ENCODE measurements at places on chromosomes 4 and X.

- peak; percentile 48 for DNase-seq
These were observed 164.9 kb downstream of the DHX15 start for GRCh38 chr4:24419181-24420034.

GRCh38 chrX:30296408-30297254 is 12.6 kb downstream of the NR0B1 start:
- no peak for DNase-seq

DNA sequence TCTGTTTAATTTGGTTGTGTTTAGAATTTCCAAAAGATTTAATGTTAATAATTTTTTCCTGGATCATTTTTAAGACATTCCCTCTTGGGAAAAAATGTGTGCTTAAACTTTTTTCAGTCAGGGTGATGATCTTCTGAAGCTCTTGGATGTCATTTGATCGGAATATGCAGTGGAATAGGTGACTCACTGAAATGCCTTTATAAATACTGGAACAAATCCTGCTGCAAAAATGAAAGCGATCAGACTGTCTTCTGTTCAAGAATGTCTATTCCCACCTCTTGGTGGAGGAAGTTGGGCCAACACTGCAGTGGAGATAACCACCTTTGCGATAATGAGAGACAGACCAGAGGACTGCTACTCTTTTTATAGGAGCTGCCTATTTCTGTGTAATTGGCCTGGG is 46.7 kb downstream of the LARP1B start:
- DNase-seq = no peak

GRCh38 chr4:110877778-110878370 is 255.0 kb upstream of the PITX2 start:
- DNase-seq = no peak

DNA sequence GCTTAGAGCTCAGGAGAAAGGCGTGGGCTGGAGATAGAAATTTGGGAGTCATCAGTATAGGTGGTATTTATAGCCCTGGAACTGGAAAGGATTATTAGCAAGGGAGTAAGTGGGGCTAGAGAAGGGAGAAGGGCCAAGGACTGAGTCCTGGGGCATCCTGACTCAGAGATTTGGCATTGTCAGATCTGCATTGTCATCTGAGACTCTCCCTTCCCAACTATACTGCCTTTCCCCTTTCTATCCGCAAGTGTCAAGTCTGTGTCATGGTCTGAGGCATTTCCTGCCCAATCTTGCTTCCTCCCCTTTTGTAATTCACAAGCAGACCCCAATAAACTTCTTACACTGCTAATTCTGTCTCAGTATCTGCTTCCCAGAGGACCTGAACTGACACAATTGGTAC is 24.4 kb upstream of the SLC25A43 start:
- DNase-seq = peak; percentile 50

- DNase-seq = no peak
These were observed 28.5 kb downstream of the TRIM2 start for GRCh38 chr4:153232768-153233167.

- no peak for DNase-seq
These were observed 230.4 kb downstream of the EDA2R start for GRCh38 chrX:66408507-66408906.

DNA sequence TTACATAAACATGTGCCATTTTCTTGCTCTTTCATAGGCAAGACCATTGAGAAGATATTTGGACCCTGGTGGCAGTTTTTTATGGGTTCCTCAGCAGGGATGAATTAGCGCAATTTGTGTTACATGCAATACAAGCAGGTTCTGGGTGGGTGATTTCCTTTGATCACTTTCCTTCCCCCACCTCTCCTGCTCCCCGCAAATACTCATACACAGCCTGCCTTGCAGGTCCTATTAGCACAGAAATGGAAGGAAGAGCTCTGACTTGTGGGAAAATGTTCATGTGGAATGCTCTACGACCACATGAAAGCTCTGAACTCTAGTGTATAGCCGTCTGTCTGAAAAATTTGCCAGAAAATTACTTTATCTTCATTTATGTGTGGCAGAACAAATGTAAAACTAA is 361.0 kb upstream of the FAT1 start:
- no peak for DNase-seq

DNA sequence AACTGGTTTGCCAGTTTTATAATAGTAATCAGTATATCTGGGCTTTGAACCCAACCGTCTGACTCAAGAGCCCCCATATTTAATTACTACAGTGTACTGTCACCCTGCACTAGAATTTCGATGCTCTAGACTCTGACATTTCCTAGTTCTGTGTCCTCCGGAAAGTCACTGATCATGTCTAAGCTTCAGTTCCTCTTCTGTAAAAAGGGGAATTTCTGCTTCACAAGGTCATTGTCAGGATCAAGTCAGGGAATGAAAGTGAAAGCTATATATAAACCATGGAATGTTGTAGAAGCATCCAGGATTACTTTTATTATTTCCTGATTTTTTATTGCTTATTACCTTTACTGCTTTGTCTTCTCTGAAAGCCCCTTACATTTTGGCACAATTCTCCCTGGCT is 4.0 kb upstream of the KCNIP4 start:
- DNase-seq = no peak

DNA sequence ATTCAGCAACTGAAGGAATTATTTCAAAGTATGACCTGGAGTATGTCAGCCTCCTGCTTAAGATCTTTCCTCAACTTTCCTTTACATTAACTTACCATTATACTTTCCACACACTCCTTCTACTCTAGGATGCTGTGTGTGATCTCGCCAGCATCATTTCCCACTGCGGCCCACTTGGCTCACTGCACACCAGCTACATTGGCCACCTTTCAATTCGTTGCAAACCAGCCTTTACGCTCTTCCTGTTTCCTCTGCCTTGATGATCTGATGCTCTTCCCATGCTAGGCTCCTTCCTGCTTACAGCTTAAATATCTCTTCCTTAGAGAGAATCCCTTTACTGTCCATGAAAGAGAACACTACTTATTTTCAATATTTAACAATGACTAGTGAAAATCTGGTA is 95.1 kb downstream of the GPM6A start:
- DNase-seq = no peak

- no peak for DNase-seq
These were observed 246.3 kb downstream of the NDST4 start for GRCh38 chr4:114866901-114867670.

- no peak for DNase-seq
These were observed 3.7 kb upstream of the GABRA2 start for GRCh38 chr4:46393606-46394005.

GRCh38 chr4:154608361-154609252 is 3.8 kb downstream of the FGG start:
- no peak for DNase-seq

DNA sequence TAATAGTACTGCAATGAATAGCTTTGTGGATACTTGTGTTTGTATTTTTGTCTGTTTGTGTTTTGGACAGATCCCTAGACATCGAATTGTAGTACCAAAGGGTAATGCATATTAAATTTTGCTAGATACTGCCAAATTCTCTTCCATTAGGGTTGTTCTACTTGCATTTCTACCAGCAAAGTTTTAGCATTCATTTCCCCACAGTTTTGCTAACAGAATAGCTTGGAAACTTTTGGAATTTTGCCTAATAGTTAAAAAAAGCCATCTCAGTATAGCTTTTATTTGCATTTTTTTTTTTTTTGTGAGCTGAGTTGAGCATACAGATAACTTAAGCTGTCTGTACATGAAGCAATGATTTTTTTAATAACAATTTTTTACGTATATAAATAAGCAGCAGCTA is 1084.9 kb downstream of the ADGRL3 start:
- no peak for DNase-seq

DNA sequence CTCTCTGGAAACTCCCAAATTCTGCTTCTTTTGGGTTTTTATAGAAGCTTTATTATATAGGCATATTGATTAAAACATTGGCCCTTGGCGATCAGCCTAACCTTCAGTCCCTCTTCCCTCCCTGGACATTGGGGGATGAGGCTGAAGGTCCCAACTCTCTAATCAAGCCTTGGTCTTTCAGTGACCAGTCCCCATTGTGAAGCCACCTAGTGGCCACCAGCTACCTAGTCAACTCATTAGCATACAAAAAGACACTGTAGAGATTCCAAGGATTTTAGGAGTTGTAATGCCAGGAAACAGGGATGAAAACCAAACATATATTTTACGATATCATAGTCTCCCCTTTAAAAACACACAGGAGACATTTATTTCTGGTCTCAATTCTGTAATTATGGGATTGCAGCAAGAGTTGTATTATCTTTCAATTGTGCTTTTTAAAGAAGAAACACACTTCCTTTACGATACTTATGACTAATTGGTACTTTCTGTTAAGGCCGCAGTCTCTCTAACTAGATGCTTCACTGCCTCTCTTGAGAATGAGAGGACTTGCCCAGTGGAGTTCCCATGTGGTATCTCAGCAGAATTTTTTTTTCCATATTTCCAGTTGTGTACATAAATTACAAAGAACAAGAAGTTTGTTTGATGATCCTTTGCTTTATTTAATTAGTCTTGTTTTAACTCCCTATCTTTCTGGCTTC is 58.2 kb downstream of the WDR17 start:
- peak; percentile 16 for DNase-seq

- peak; percentile 26 for DNase-seq
These were observed 27.3 kb downstream of the PRDX4 start for GRCh38 chrX:23694606-23695005.

DNA sequence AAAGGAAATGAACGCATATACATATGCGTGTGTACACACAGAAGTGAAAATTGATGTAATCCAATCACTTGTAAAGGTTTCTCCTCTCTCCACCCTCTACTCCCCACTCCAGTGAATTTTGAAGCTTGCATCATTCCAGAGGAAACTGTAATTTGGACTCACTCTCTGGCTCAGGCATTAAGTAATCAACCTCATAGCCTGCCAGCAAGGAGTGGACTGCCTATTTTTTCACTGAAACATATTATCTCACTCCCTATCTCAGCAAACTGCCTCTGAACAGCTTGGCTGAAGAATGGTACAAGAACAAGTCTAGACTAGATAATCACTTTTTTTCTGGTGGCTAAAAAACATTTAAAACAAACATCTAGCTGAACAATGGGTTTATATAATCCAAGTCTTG is 124.2 kb downstream of the C4orf51 start:
- peak; percentile 85 for DNase-seq

GRCh38 chr4:184983672-184984356 is 34.5 kb upstream of the HELT start:
- peak; percentile 36 for DNase-seq

DNA sequence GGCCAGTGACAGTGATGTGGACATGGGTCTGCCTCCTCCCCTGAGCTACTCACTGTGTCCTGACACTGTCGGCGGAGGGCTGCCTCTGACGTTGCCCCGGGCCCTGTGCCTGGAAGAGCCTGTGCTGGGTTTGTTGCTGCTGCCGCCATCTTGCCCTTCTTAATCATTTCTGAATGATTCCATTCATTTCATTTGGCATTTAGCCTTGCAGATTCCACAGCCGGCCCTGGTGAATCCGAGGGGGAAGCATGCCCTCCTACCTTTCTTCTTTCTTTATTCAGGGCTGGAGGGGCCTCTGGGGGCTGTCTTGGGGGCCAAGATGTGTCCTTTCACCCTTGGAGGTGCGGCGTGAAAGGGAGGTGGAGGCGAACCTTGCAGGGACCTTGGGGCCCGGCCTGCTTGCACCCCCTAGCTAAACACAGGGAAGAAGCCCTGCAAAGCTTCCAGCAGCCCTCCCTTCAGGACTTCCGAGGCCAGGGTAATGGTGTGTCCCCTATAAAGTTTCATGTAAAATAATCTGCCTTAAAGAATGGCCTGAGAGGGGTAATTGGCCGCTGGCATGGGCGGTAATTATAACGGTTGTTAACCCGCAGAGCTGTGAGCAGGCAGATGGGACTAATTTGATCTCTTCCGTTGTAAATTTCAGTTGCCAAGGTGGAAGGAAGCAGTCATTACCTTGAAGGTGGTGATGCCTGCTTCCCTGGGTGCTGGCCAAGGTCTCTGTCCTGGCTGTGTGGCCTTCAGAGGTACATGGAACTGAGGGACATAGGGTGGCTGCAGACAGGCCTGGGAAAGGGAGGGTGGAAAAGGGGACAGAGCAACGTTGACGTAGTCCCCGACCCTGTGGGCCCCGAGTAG is 92.3 kb downstream of the PSAPL1 start:
- no peak for DNase-seq

DNA sequence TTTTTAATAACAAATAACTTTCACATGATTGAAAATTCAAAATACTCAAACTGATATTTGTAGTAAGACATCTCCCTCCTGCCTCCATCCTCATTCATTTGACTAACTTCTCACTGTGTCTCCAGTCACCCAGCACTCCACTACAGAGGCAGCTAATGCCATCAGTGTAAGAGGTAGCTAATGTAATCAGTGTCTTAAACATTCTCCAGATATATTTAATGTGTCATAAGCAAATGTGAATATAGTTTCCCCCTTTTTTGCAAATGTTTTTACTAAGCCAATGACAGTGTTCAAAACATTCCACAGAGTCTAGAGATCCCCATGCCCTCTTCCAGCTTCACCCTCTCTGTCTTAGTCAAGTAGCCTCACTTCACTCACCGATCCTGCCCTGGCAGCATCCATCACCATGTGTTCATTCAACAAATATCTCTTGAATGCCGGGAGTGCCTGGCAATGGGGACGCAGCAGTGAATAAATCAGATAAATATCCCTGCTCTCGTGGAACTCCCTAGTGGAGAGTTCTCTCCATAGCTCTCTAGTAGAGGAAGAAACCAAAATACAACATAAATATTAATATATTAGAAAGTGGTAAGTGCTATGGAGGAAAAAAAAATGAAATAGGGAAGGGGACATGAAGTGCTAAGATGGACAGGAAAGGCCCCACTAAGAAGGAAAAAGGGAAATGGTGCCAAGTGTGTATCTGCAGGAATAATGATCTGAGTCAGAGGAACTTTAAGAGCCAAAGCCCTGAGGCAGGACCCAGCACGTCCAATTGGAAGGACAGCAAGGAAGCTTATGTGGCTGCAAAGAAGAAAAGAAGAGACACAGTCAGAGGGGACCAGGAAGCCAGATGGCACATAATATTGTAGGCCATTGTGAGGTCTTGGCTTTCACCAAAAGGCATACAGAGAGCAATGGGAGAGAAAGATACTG is 18.7 kb downstream of the SCFD2 start:
- DNase-seq = peak; percentile 87

DNA sequence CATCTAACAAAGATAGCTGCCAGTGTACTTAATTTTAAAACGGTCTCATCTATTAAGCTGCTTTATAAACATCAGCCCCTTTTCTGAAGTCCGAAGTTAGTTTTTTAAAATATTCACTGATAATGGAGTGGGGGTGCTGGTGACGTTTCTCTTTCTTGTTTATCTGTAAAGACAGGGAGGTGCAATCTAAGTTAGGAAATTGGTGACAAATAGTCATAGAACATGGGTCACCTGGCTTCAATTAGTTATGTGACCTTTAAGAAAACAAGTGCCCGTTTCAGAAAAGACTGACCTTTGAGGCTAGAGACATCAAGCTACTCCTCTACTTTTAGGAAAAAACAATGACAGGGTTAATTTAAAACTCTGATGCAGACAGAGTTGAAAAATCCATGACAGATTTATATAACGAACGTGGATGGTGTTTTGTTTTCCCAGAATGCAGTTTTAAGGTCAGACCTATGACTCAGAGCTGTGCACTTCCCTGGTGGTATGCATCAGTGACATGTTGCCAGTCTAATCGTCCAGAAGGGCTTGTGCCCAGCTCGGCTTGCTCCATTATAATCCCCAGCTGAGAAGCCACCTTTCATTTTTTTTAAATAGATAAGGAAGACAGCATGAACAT is 38.2 kb downstream of the FHL1 start:
- DNase-seq = peak; percentile 45

Measured in HFFc6 (cell line).